ENCODE measurements at places on chromosomes 2 and 18.

DNA sequence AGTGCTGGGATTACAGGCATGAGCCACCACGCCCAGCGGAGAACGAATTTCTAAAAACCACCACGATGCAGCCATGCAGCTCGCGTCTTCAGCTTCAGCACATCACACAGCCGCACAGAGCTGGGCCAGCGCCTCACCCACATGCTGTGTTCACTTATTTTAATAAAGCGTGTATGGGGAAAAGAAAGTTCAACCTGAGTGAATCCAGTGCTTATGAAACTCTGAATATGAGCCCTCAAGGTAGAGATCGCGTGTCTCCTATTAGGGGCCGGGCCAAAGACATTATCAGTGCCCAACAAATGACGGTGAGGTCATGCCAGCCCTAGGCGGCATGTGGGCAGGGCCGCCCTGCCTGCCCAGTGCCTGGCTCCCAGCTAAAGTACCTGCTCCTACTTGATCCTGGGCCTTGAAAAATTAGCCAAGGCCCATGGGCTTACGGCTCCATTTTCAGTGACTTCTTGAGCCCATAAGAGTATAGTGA lies 44.3 kb downstream of the SPRED2 start:
- no peak for DNase-seq

DNA sequence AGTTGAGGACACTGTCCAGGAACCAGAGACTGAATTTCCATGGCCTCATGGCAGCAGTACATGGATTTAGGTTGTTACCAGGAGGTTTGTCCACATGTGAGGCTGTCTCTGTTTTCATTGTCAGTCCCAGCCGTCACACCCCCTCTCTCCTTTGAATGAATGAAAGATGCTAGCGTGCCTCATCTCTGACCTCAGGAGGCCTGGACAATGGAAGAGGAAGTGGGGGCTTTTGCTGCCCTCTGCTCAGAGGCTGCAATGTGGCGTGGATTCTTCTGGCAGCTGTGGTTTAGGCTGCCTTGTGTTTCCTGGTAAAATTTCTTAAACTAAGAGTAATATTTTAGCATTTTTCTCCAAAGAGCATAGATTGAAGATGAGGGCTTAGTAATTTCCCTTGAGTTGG lies 47.5 kb downstream of the RAB31 start:
- DNase-seq = no peak

- peak; percentile 54 for DNase-seq
Observed at GRCh38 chr2:113818382-113818951, 62.0 kb upstream of the SLC35F5 start.

GRCh38 chr2:230762317-230762896 lies 49.8 kb downstream of the CAB39 start:
- no peak for DNase-seq

All from right kidney (tissue), 9 donors.